Testis (tissue), 5 donors: ENCODE measurements at places on chromosomes 1 and 21. TPM values are rescaled to one million over a fixed set of nuclear protein-coding genes. Genes with fewer than 3 reads are reported as not detected.

- no peak for DNase-seq
These were observed 413.4 kb upstream of the BEND5 start for GRCh38 chr1:49190138-49190537.

- DNase-seq, result no peak
These were observed 33.9 kb upstream of the INSL5 start for GRCh38 chr1:66834926-66835325.

GRCh38 chr1:238119861-238120260, 229.1 kb upstream of the ZP4 start:
- DNase-seq, result no peak

DNA sequence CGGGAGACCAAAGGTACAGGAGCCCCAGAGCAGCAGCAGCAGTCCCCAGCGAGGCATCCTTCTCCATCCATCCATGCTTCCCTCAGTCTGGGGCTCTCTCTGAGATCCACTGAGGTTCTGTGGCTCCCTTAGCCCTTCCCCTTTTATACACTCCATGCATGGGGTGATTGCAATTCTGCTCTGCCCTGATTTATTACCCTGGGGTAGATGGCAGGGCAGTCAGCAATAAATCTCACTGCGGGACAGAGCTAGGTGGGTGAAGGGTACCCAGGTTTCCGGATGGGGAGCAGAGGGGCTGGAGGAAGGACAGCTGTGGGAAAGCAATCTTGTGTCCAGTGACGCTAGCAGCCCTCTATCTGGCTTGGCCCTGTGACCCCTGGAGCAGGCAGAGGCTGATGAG, at the start of gene REN:
Gene REN (minus strand): TSS at position 119 of the 400 bp plus-strand sequence. CDS start 44 bp downstream, at position 75.
- no peak for DNase-seq

The RAD54L gene
- total RNA-seq, result 31.4 TPM
